ENCODE measurements at places on chromosomes 7 and 10.

GRCh38 chr10:52609626-52610240 is 162.9 kb downstream of the MBL2 start:
- DNase-seq, result no peak

GRCh38 chr10:72108830-72109635 is 20.7 kb upstream of the SPOCK2 start:
- DNase-seq, result no peak

GRCh38 chr7:7706556-7707172 is 11.7 kb downstream of the RPA3 start:
- no peak for DNase-seq

GRCh38 chr10:103888113-103888841 is 29.7 kb downstream of the STN1 start:
- DNase-seq, result peak; percentile 63

GRCh38 chr7:114426824-114427223 is 12.2 kb downstream of the FOXP2 start:
- DNase-seq, result no peak

DNA sequence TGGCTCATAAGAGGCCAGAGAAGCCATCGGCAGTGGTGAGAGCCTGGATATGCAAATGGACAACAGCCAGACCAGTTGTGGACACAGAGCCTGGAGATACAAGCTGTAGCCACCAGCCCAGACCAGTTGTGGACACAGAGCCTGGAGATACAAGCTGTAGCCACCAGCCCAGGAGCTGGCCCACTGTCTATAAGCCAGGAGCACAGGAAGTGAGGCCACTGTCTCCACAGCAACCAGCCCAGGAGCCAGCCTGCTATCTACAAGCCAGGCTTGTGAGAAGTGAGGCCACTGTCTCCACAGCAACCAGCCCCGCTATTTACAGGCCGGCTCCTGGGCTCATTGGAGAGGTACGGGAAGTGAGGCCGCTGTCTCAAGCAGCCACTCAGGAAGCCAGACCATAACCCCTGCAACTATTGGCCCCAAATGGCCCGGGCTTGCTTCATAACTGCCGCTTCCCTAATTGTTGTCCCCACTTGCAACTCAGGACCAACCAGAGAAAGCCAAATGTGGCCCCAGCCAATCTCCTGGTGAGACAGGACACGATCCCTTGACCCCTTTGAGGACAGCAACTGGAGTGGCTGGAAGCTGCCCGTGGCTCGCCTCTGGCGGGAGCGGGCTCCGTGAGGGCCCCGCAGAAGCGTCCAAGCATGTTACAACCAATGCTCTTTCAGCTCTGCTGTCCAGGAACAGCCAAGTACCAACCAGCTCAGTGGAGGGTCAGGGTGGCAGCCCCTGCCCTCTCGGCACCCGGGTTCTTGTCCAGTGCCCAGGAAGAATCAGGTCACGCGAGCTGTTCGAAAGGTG is 44.1 kb upstream of the CNPY1 start:
- peak; percentile 81 for DNase-seq

DNA sequence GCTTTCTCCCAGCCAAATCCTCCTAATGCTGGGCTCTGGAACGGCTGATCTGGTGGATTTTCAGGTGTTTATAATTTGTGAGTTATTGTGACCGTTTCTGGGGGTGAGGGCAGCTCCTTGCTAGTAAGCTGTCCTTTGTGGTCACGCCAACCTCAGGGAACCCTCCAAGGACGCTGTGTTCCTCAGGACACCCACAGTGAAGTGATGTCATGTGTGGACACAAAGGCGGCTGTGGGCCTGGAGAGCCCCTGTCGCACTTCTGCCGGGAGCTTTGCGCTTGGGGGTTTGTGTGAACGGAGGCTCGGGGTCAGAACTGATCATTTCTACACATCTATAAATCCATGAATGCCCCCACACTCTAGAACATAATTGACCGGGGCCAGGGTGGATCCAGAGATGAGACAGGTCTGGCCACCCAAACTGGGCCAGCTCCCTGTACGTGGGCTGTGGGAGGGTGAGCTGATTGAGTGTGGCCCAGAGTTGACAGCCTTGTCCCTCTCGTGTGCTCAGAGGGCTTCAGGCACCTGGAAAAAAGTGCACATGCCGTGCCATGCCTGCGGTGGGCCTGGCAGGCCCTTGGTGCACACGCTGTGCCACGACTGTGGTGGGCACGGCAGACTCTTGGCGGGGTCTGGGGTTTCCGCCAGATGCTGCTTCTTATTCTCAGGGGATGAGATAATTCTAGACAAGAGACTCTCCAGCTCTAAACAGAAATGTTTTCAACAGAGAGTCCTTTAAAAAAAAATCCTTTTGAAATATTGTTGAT is 130.2 kb downstream of the VIPR2 start:
- no peak for DNase-seq

DNA sequence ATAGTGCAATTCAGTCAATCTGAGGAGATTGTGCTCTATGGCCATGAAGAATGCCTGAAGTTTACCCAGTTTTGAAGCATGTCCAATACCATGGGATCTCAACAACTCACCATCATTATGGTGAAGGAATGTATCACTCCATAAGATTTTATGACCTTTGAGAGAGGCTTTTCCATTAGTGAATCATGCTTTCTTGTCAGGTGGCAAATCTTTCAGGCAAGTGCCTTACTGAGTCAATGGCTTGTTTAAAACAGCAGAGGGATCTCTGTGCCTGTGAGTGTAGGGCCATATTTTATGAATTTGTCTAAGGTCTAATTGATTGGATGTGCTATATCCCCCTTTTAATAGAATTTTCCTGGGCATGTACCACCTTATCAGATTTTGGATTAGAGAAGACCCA is 131.5 kb downstream of the CCDC7 start:
- DNase-seq, result no peak

- peak; percentile 65 for DNase-seq
Observed at GRCh38 chr7:18352339-18353255, 143.0 kb upstream of the HDAC9 start.

DNA sequence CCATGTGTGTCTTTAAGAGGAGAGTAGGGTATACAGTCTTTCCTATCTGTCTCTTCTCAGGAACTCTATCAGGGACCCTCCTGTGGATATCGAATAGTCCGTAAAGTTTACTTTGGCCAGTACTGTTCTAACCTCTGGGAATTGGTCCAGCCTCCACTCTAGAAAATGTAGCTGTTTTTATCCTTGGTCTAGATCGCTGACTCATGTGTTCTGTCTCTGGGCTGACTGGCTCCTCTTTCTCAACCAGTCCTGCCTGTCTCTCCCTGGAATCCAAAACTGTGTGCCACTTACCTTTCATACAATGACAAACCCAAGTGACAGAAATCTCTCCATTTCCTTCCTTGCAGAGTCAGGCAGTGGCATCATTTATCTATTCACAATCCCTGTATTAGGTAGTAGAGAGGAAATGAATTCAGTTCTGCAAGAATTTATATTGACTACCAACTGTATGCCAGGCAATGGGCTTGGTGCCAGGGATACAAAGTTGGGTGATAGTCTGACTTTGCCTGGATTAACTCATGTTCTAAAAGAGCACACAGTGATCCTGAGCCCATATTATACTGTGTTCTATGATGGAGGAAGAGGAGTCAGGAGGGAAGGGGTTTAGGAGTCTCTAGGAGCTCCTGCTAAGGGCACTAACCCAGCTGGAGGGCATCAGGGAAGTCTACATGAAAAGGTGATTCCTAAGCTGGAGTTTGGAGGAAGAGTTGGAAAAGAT is 232.7 kb downstream of the LRMDA start:
- DNase-seq, result no peak

GRCh38 chr10:80158126-80158525 is 25.6 kb downstream of the PLAC9 start:
- DNase-seq, result no peak

DNA sequence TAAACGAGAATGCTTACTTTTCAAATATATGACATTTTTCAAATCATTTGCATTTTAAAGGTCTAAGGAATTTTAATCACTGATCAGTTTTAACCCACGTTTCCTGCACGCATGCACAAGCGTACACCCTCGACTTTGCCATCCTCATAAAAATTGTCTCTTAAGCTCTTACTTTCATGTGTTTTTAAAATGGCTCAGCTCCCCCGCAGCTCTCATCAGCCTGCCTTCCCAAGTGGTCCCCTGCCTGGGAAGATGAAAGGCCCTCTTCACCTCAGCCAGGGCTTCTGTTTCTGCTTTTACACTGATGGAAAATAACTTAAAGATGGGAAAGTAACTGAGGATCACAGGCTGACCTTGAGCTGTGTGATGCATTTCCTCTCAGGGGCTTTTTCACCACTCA is 131.6 kb upstream of the LSM8 start:
- no peak for DNase-seq

- no peak for DNase-seq
Observed at GRCh38 chr10:124087672-124088634, 5.4 kb downstream of the CHST15 start.

DNA sequence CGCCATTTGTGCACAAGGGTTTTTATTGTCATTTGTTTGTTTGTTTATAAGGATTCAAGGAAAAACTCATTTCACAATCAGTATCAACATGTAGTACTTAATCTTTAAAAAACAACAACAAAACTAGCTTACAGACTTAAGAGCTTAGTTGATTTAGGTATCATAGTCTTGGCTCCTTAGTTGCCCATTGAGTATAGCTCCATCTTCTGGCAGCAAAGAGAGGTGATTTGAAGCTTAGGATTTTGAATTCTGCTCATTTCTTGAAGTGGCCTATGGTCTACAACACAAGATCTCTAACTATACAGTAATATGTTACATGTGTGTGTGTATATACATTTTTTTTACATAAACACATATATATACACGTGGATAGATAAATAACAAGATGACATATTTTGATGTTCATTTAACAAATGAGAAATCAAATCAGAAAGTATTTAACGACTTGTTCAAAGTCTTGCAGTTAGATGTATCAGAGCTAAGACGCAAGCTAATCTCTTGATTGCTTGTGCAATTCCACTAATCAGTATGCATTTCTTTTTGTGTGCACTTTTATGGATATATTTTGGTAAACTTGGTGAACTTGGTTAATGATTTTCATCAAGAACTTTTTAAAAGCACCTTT is 307.3 kb downstream of the CAMK1D start:
- DNase-seq, result peak; percentile 49

DNA sequence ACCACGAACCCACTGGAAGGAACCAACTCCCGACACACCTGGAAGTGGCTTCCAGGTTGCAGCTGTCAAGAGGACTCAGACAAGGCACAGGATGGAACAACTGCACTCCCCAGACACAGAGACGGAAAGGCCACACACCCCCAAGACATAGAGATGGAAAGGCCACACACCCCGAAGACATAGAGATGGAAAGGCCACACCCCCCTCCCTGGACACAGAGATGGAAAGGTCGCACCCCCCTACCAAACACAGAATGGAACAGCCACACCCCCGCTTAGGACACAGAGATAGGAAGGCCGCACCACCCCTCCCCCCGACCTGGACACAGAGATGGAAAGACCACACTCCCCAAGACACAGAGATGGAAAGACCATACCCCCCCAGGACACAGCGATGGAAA is 7.6 kb downstream of the ZNF511 start:
- DNase-seq, result no peak

DNA sequence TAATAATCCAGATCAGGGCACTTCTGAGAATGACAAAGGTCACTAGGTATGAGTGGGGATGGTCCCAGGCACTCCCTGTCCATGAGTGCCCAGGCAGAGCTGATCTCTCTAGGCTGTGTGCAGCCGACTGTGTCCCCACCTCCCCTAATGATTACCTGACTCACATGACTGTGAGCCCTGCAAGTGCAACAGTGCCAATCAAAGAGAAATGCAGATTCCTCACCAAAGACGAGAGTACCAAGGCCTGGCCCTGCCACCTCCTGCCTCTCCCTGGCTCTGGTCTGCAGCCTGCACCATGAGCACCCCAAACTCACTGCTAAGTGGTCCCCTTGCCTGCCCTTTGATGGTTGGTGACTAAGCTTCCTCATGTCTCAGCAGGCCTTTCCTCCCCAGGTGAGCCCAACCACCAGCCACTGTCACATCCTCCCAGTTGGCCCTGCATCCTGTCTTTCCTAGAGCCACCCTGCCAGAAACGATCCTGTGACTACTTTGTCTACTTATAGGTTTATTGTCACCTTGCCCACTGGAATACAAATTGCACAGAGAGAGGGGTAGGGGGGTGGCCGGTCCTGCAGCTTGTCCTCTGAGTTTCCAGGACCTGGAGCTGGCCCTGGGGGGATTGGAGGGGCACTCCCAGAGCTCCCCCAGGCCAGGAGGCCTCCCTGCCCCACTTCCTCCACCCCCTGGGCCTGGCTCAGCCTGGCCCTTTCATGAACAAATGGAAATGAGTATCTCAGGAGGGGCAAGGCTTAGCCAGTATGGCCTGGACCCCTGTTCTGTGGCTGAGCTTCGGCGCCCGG is 22.4 kb upstream of the GDF10 start:
- DNase-seq, result no peak

DNA sequence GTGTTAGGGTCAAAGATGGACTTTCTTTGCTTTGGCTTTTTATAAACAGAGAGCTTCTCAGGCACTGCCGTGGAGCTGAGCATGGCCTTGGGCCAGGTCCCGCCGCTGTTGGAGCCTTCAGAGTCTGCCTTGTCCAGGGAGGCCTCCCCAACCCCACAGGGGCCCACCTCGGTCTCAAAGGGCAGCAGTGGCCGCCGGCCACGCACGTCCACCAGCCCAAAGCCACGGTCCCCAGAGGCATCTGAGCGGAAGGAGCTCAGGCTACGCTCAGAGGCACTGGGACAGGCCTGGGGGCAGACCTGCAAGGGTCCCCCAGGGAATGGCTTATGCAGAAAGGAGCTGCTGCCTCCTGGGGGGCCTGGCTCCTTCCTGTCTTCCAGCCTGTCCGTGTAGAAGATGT is 105.0 kb downstream of the DLG5 start:
- no peak for DNase-seq

All from suppressor macrophage (primary cell).